Jurkat, Clone E6-1 (cell line): ENCODE measurements at places on chromosomes 1 and 21.
A peak's percentile ranks its signal among the peaks of the same experiment; 100 is the strongest.

DNA sequence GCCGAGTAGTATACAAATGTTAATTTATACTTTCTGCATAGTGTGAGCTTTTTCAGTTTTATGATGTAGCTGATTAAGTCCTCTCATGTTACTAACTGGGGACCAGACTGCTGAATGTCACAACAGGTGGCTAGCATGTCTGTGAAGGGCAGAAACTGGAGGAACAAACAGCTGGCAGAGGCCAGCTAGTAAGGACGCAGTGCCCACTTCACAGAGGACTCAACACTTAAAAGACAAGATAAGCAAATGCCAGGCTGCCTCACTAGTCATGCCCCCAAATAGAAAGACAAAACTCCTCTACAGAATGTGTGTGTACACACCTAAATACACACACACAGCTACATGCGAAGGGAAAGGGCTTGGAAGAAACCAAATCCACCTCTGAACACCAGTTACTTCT lies 73.8 kb upstream of the ZNF678 start:
- no peak for DNase-seq

DNA sequence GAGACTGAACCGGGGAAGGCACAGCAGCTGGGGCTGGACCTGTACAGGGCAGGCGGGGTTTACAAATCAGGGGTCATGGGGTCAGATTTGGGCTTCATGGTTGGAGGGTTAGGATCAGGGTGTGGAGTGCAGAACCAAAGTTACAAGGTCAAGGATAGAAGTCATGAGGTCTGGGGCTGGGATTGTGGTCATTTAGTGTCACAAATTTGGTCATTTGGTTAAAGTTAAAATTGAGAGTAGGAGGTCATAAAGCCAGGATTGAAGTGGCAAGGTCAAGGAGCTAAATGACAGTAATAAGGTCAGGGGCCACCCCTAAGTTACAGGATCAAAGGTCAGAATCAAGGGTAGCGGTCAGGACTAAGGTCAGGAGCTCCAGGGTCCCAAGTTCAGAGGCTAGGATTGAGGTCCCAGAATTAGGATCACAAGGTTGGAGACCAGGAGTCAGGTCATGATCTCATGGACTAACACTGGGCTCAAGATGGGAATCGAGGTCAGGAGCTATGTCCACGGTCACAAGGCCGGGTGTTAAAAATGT lies 20.4 kb downstream of the SERINC2 start:
- DNase-seq: no peak

DNA sequence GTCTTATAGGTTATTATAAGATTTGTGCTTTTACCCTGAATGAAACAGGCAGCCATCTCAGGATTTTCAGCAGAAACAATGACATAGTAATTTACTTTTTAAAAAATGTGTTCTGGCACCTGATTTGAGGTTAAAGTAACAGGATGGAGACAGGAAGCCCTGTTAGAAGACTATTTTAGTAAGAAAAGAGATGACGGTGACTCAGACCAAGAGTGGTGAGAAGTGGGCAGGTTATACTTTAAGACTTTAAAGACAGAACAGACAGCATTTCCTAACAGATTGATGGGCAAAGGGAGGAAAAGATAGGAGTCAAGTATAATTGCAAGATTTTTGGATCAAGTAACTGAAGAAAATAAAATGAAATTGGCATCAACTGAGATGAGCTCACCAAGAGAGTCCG lies 436.8 kb upstream of the NR5A2 start:
- peak; percentile 18 for DNase-seq

DNA sequence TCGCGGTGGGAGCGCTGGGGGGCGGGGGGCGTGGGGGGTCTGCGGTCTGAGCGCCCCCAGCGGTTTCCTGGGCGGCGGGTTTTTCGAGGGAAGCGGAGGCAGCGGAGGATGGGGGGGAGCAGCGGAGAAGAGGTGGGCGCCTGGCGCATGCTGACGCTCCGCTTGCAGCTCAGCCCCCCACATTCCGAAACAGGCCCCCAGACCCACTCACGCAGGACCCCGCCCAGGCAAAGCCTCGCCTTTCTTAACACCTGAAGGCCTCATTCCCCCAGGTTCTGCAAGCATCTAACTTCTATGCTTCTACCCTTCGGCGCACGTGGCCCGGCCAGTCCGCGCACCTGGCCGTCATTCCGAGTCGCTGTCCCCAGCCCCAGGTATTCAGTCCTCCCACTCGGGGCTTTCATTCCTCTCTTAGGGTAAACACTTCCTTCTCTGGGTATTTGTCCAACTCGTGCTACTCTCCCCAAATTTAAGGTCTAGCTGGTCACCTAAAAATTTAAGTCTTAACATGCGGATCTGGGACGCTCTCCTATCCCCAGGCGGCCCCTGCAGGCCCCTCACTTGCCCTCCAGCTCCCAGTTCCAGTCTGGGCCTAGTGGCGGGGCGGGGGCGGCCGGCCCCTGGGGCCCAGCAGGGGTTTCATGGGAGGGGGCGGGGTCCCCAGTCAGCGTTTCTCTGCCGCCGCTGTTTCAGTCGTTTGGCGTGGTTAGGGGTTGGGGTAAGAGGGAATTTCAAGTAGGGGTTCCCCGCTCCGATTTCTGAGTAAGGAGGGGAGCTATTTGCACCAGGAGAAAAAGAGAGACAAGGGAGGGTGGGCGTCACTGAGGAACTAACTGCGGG lies 2.8 kb upstream of the ZBTB7B start:
- DNase-seq: no peak

GRCh38 chr1:227357171-227357926 lies 39.1 kb upstream of the CDC42BPA start:
- no peak for DNase-seq

DNA sequence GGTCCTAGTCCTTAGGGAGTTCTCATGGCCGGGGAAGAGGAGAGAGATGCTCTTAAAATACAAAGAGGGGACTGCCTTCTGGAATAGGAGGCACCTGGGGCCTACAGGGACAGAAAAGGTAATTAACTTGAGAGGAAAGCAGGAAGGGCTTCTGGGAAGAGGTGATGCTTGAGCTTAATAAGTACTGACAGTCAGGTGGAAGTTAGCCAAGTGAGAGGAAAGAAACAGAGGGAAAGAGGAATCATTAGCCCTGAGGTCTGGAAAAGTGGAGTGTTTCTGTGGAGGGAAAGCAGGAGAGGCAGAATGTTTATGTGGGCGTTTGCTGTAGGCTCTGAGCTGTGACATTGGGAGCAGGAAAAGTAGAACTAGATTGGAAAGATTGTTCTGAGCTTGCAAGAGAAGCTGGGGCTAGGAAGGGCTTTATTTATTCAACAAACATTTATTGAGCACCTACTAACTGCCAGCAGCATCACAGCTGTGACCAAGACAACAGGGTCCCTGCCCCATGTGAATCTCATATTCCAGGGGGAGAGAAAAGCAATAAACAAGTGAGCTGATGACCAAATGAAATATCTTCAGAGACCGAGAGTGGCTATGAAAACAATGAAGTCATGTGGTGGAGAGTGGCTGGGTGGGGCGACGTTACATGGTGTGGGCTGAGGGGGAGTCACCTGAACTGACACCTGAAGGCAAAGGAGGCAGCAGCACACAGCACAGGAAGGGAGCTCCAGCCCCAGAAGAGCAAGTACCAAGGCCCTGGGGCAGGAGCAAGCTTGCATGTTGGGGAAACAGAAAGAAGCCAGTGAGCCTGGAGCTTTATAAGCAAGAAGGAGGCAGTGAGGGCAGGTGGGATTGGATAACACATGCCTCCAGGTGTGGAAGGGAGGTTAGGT lies 4.4 kb upstream of the FNDC5 start:
- DNase-seq: no peak

- DNase-seq: peak; percentile 46
Observed at GRCh38 chr1:110210604-110211495, 736 bp downstream of the KCNC4 start.

DNA sequence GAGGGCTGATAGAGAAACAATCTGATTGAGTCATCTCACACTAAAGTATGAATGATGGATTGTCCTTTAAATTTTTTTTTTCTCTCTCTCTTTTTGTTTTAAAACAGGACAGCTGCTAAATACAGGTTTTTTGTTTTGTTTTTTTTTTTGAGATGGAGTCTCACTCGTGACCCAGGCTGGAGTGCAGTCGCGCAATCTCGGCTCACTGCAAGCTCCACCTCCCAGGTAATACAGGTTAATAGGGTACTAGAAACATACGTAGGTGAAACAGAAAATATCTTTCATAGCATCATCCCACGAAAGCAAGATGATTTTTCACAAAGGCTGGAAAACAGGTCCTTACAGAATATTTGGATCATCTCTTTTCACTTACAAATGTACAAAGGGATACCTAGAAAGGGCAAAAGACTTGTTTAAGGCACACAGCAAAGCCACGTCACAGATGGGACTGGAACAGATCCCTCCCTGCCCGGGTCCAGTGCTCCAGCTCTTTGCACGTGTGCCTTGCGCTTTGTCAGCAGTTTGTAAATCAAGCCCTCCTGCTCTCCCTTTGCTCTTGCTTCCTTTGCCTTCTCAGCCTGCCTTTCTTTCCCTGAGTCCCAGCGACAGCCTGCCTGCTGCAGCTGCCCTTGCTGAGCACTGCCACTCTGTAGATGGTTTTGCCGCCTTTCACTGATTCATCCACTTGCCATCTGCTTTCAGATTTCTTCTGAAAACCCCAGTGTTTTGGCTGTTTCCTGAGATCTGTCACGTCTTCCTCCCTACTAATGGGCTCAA lies 171.3 kb upstream of the BEND5 start:
- no peak for DNase-seq

DNA sequence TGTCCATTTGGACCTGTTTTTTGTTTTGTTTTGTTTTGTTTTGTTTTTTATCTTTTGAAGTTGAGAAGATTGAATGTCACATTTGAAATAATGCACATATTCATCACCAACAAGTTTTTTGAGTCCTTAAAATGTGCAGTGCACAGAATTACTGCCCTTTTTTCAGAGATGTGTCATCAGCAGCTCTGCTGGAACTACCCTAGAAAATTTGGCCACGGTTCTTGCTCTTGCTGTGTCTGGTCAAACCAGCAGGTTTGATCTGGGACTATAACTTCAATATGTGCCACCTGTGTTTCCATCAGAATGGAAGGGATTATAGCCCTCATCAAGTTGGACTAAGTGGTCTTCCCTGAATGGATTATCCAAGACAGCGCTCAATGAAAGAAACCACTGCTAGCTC lies 24.1 kb upstream of the CNN3 start:
- DNase-seq: no peak

GRCh38 chr1:151897991-151898431 lies 11.3 kb downstream of the THEM4 start:
- no peak for DNase-seq

- DNase-seq: peak; percentile 93
Observed at GRCh38 chr1:42931911-42932422, 26.7 kb downstream of the SLC2A1 start.

DNA sequence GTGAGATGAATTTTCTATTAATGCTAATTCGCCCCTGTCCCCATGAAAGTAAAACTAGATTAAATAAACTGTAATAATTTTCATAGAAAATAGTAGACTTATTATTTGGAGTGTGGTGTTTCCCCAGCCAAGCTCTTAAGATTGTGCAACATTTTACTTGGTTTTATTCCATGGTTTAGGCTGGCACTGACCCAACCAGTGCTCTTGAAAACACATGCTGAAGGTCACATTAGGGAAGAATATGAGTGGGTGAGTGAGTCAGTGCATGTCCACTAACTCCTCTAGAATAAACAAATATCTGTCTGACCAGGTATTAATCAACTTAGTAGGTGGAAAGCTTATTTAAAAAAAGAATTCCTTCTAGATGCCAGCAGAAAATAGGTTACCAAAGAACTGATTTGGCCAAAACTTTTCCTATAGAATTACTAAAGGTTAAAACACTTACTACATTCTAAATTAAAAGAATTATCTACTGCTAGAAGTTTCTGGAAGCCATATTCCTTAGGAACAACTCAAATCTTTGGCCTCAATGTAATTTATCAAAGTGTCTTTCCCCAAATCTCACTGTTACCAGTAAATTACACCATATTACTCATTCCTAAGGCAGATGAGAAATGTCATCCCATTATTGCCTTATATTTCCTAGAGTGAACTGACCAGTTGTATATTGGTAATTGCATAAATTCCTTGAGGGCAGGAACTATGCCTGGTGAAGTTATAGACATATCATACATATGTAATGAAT lies 89.7 kb upstream of the RGS1 start:
- DNase-seq: no peak

DNA sequence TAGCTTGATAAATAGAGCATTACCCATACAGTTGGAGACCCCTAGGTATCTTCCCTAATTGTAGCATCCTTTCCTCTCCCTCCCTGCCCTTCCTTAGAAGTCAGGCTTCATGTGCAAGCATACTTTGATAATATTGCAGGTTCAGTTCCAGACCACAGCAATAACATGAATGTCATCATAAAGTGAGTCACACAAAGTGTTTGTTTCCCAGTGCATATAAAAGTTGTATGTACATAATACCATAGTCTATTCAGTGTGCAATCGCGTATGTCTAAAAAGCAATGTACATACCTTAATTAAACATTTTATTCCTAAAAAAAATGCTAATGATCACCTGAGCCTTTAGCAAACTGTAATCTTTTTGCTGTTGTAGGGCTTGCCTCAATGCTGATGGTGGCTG lies 33.4 kb upstream of the KAZN start:
- no peak for DNase-seq

GRCh38 chr1:64358692-64359091 lies 111.2 kb upstream of the CACHD1 start:
- DNase-seq: no peak

DNA sequence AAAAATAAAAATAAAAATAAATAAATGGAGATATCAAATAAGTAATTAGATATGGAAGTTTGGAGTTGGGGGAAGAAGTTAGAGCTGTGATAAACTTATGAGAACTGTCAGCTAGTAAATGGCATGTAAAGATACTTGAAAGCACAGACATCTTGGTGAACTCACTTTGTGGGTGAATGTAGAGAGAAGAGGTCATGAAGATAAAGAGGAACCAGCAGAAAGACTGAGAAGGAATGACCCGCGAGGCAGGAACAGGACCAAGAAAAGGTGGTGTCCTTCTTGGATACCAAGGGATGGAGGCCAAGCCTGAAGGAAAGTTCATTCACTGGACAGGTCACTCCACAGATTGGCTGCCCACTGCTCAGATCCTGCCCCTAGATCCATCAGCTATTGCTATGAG lies 4.7 kb upstream of the CAPZB start:
- no peak for DNase-seq

DNA sequence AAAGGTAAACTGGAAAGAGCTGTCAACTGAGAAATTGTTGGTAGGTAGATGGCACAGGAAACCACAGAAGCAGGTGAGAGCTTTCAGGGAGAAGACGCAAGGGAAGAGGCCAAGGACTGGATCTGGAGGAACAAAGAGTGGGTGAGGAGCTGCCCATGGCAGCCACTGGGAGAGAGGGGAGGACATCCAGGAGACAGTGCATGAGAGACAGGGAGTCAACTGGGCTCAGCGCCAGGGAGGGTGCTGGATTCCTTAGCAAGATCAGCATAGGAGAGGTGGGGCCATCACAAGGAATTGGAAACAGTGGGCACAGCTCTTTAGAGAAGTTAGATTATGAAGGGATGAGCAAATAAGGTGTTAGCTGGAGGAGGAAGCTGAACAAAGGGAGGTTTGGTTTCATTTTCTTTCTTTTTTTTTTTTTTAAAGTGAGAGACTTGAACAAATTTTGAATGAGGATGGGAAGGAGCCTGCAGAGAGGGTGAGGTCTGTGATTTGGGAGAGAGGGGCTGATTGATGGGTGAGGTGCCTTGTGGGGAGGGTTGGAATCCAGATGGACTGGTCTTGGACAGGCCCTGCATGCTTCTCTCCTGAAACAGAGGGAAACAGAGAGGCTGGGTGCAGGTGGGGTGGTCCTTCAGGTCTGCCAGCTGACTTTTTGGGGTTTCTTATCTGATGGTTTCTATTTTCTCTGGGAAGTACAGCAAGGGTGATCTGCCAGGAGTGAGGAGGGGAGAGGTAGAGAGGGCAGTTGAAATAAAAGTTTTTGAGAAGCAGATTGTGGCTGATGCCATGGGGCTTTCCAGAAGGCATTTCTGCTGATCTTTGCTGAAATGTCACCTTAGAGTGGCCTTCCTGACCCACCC lies 5.4 kb downstream of the CYP4B1 start:
- DNase-seq: no peak
